ENCODE measurements at places on chromosomes 12 and 14.

DNA sequence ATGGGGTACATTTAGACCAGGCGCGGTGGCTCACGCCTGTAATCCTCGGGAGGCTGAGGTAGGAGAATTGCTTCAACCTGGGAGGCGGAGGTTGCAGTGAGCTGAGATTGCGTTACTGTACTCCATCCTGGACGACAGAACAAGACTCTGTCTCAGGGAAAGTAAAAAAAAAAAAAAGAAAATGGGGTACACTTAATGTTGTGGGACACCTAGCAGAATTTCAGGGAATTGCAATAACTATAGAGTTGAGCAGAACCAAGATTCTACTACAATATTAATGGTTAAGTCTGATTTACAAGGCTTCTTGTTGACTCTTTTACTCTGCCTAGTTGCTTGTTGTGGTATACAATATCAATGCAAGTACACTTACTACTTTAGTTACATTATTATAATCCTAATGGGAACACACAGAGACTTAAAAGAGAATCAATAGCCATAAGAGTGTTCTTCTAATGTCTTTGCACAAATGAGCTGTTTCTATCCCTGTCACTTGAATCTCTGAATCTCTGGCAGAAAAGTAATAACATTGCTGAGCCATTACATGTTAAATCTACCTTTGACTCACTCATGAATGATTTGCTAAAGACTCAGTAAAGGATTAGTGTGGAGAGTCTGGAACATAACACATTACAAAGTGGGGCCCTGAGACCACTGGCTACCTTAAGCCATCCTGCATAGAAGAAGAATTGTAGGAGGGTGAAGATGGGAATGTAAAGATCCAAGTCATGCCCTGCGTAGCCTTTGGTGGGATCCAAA, 22.7 kb downstream of the BEST3 start:
- no peak for DNase-seq

DNA sequence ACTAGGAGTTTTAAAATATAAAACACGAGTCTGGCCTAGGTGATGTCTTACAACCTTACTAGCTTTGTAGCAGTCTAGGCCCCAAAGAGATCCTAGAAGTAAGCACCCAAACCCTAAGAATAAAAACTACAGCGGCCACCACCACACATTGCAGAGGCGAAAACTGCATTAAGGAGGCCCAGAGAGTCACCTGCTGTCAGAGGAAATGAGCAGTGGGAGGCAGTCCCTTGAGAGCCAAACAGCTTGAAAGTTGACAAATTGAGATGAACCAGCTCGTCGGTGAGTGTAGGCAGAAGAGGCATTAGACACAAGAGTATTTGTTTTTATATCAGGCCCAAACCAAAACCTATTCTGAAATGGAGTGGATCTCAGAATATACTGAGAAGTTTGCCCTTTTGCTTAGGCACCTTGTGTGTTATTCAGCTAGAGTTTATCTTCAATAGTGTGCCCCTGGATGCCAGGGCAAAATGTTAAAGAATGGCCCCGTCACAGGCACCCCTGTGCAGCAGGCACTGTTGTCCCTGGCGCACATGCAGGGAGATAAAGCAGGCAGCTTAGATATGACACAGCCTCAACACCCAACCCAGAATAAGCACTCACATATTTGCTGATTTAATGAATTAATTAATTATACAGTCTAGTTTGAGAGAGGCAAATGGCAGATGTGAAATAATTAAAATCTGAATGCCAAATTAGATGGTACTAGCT, 56.7 kb downstream of the TTC7B start:
- no peak for DNase-seq

GRCh38 chr12:52876372-52876771, 27.6 kb upstream of the KRT78 start:
- DNase-seq: no peak

DNA sequence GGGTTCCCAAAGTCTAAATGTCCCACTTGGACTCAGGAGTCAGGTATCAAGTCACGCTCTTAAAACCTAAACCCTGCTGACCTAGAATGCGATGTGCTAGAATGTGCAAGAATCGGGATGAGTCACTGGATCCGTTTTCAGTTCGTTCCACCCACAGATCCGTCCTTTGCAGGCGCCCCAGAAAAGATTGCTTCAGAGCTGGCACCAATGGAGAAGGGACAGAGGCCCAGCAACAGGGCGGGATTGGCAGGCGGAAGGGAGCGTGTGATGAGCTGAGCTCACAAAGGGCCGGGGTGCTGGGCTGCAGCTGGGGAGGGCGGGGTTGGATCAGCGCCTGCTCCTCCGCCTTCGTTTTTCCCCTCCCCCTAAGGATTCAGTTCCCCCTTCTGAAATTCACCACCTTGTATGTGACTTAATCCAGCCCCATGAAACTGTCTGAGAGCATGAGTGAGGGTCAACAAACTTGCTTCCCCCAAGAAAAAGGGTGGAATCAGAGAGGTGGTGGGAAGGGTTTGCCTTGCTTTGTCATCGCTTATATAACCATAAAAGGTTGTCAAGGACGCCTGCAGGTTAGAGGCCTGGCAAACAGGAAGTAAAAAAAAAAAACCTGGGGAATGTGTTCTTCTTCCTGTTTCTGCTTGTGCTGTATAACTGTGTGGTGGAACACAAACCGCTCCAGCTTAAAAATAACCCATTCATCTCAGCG, 2.8 kb upstream of the UBC start:
- DNase-seq: peak; percentile 99

GRCh38 chr14:80387563-80387981, 176.3 kb upstream of the DIO2 start:
- DNase-seq: no peak

- DNase-seq: no peak
Measured at GRCh38 chr12:71070416-71071128, 87.2 kb downstream of the TSPAN8 start.

DNA sequence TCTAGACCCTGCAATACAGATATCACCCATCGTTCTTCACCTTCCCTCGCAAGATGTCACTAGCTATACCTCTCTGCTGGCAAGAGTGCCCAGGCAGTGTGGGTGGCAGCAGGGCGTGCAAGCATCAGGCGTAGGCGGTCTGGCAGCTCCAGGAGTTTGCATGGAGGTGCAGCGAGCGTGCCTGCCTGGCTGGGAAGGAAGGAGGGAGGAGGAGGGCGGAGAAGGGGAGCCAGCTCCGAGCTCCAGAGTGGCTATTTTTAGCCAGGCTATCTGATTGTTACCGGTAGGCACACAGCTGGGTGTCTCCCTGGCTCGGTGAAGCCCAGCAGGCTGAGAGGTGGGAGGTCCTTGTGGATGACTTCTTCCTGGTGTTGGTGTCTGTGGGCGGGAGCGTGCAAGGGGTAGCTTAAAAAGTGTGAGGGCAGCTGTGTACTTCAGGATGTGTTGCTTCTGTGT, 6.2 kb downstream of the FOXJ2 start:
- peak; percentile 34 for DNase-seq

GRCh38 chr12:62724947-62725451, 210.0 kb downstream of the PPM1H start:
- peak; percentile 39 for DNase-seq

GRCh38 chr12:70744178-70744577, 106.9 kb upstream of the PTPRB start:
- no peak for DNase-seq

GRCh38 chr12:46389031-46389616, 16.6 kb upstream of the SLC38A2 start:
- no peak for DNase-seq

DNA sequence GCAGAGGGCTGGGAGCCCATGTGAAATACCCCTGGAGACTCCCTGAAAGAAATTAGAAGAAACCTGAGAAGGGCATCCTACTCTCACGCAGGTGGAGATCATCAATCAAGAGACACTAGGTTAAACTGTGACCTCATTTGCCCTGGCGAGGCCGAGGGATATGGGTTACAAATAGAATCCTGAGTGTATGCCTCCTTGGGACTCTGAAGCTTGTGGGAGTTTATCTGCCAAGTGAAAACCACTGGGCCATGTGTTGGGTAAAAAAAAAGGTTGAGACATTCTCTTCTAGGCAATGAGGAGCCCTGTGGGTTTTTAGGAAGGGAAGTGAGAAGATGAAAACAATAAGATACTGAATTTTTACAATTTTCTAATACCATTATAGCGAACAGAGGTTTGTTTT, 160.7 kb upstream of the ARID2 start:
- no peak for DNase-seq

DNA sequence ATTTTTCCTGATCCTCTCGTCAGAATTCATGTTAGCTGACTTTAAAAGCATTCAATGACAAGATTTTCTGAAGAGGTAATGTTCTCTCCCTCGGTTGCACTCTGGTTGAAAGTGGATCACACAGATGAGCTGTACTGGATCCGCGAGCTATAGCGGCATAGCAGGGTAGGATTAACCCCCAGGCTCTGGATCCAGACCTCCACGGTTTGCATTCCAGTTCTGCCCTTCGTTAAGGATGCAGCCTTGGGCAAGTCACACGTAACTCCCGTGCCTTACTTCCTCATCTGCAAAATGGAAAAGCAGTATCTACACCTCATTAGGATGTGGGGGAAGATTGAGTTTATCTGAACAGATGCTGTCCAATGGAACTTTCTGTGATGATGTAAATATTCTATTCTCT, 13.8 kb downstream of the CCDC92 start:
- DNase-seq: no peak

DNA sequence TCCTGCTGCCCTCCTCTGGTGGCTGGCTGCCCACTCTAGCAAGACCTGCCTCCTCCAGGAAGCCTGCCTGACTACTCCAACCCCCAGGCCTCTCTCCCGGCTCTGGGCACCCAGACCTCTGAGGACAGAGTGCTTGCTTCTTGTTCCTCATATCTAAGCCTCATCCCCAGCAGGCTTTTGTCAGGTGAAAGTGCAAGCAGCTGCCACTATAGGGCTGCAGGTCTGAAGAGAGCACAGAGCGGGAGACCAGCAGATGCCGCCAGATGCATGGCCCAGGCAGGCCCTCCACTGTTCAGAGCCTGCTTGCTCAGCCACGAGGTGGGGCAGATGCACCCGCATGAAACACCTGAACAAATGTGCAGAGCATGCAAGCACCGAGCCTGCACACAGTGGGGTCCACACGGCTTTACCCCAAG, 73.0 kb downstream of the SERPINA3 start:
- DNase-seq: no peak

DNA sequence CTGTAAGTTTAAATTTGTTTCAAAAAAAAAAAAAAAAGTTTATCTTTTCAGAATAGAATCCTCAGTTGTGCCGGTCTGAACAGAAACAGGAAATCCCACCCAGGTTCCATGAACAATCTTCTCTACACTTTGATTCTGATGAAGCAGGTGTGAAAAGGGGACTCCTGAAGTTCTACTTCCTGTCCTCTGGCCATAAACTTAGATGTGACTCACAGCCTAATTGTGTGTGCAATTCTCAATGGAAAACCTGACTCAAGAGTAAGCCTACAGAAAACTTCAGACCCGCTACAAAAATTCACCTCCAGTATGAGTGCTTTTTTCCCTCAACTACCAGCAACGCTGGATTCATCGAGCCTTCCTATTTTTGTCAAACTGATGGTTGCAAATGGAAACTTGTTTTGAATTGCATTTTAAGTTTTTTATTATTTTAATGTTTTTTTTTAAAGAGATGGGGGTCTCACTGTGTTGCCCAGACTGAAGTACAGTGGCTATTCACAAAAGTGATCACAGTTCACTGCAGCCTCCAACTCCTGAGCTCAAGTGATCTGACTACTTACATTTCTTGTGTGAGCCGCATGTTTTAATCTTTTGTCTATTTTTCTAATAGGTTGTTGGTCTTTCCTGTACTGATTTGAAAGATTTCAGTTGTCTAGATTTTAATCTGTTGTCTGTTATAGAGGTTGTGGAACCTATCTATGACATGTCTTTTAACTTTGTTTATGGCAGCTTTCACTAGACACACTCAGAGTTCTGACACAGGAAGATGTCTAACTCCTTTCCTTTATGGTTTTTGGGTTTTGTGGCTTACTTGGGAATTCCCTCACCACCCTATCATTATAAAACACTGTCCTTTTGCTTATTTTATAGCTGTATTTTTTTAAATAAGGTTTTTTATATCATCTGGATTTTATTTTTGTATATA, 37.6 kb downstream of the ATG14 start:
- no peak for DNase-seq

All from suppressor macrophage treated with lipopolysaccharide for 1 hour (primary cell).